ENCODE measurements at places on chromosomes 3 and 15.

- DNase-seq: no peak
Observed at GRCh38 chr3:160973067-160973809, 131.9 kb downstream of the B3GALNT1 start.

DNA sequence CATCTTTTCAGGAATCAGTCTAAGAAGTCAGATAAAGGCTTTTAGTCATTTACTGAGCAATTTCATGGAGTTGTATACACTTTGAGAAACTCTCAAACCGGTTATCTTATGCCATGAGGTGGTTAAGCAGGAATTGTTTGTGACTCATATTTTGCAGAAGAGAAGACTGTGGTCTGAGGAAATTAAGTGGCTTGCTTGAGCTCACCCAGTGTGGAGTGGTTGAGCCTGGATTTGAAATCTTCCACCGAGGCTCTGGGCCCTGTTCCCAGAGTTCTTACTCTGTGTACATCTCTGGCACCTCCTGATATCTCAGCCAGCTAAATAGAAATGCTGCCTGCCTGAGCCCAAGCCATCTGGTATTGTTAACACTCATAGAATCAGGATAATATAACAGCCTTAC lies 37.8 kb upstream of the BCL6 start:
- no peak for DNase-seq

- no peak for DNase-seq
Observed at GRCh38 chr3:128294999-128295468, 141.8 kb downstream of the EEFSEC start.

DNA sequence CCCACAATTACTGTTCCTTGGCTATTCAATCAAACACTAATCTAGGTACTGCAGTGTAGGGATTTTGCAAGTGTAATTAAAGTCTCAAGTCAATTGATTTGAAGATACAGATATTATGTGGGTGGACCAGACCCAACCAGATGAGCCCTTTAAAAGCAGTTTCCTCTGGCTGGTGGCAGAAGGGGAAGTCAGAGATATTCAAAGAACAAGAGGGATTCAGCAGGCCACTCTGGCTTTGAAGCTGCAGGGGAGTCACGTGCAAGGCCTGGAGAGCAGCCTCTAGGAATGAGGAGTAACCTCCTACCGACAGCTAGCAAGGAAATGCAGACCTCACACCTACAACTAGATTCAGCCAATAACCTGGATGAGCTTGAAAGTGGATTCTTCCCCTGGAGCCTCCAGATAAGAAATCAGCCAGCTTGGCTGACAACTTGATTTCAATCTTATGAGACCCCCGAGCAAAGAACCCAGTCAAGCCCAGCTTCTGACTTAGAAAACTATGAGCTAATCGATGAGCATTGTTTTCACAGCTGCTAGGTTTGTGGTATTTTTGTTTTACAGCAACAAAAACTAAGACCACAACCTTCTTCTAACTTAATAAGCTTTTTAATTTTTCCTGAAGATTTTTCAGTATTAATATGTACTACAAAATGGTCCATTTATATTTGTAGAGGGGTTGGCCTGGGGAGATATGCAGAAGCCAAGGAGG lies 13.4 kb downstream of the HACD2 start:
- no peak for DNase-seq

DNA sequence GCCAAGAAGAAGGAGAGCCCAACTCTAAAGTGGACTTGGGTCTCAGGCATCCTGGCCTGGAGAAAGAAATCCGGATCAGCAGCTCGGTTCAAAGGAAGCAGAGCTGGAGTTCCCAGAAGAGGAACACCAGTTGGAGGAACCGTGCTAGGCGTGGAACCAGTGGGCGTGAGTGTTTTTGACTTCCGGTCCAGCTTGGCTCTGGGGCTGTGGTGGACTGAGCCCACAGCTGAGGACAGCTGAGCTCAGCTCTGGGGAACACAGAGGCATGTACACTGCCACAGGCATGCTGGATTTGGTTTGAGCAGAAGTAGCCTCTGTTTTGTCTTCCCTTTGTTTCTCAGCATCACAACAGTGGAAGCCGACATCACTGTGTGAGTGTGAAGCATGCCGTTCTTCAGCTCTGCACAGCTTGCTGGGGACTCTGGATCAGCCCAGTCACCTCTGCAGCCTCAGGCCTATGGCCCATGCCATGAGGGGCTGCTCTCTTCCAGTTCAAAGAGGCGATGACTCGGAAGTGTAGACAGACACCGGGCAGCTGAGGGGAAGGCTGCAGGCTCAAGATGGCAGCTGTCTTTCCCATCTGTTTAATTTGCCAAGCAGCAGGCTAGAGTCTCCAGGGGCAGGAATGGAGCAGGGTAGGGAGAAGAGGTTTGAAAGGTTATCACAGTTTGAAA lies 185.8 kb upstream of the UBE3A start:
- no peak for DNase-seq

DNA sequence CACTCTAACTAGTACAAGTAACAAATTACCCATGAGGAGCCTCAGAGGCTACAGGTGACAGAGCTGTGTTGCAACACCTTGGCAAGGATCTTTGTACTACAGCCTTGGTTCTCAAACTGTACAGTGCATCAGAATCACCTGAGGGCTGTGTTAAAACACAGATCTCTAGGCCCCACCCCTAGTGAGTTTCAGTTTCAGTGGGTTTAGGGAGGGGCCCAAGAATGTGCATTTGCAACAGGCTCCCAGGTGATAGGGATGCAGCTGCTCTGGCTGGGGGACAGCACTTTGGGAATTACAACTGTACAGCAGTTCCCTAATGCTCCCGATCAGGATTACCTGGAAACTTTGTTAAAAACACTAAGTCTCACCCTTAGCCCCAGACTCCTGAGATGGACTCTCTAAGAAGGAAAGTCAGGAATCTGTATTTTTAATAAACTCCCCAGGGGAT lies 66.1 kb upstream of the NR2F2 start:
- DNase-seq: no peak

DNA sequence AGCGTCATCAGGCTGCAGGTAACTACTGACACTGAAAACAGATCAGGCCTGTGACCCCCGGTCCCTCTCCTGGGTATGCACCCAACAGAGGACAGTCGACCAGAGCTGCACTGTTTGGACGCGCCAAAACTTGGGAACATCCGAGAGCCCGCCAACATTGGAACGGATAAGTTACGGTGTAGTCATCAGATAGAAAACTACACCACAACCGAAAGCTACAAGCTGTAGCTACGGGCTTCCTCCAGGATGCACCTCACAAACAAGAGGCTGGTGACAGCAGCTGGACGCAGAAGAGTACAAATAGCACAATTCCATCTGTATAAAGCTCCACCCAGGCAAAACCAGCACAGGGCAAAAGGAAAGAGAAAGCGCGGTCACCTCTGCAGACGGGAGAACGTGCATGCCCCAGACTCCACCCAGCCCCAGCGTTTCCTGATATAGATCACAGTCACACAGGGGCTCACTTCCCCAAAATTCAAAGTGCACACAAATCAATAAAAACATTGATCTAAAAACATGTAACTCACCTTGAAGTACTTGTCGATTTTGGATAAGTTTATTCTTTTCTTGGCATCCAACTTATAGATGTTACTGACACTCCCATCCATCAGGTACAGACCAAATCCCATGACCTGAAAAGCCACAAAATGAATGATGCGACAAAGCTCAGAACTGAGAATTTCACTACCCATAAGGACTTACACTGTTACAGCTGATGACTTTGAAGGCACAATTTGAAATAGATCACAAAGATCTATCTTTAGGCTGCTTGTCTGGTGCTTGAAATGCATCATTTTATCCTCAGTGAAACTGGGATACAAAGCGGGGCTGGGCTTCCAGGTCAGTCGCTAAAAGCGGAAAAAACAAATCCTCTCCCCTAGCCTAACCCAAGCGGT lies 43.3 kb downstream of the CYFIP1 start:
- DNase-seq: no peak

DNA sequence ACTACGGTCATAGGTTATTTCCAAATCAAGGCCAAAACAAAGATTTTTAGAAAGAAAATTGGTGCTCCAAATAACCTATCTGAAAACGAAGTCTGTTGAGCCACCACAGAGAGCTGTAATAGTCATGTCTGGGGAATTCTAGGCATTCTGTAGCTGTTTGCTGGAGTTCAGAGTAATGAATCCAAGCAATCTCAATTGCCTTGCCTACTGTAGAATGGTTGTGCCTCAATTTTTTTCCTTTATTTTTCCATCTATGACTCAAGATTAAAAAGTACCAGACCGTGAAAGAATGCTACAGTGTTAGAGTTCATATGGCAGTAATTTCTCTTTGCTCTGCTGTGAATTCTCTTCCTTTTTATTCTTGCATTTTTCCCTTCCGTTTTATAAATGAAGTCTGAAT lies 1007.2 kb upstream of the ALCAM start:
- DNase-seq: no peak

- no peak for DNase-seq
Observed at GRCh38 chr3:117633207-117633606, 923.6 kb downstream of the TUSC7 start.

DNA sequence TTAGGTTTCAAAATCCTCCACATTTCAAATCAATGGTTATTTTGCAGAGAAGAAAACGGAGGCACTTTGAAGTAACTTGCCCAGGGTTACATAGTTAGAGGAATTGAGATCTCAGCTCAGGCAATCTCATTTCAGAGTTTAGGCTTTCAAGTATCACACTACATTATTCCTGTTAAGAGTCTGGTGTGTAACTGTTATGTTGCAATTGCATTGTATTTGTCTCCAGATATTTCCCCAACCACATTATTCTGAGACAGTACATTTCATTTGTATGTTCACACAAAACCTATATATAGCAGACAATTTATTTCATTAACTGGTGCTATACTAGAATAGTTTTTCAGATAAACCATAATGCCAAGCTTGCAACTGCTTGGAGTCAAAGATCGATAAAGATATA lies 154.2 kb upstream of the TSPAN3 start:
- no peak for DNase-seq

- no peak for DNase-seq
Observed at GRCh38 chr3:50122071-50122470, 33.1 kb upstream of the SEMA3F start.

DNA sequence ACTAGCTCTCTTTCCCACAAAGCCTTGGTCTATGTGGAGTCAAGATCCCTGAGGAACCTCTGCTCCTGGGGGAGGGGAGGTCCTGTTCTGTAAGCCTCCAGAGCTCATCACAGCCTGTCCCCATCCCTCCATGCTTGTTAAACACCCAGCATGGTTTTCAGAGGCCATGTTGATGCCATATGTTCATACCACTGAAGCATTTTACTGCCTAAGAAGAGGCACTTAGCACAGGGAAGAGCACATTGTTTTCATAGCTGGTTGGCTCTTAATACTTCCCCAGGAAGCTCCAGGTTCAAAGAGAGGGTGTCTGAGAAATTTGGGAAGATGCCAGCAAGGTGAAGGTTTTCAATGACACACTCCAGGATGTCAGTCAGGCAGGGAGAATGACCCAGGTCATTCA lies 25.6 kb downstream of the CPNE4 start:
- DNase-seq: no peak

DNA sequence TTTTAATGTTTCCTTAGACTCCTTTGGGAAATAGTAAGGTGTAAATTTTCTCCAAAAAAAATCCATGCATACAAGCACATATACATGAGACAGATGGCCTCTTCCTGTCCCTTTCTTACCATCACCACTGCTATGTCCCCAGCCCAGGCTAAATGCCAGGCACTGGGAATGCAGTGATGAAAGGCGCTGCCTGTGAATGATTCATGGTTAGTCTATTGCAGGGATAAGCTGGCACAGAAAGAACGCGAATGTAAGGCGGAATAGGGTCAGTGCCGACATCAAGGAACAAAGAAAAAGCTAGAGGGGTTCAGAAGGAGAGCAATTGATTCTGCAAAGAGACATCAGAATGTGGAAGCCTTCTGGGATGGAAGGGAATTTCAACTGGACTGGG lies 36.2 kb upstream of the CFAP161 start:
- no peak for DNase-seq

GRCh38 chr3:168620854-168621253 lies 525.1 kb upstream of the GOLIM4 start:
- DNase-seq: peak; percentile 4

Measured in substantia nigra (tissue), 51 donors.